ENCODE measurements at places on chromosomes 6 and 20.

DNA sequence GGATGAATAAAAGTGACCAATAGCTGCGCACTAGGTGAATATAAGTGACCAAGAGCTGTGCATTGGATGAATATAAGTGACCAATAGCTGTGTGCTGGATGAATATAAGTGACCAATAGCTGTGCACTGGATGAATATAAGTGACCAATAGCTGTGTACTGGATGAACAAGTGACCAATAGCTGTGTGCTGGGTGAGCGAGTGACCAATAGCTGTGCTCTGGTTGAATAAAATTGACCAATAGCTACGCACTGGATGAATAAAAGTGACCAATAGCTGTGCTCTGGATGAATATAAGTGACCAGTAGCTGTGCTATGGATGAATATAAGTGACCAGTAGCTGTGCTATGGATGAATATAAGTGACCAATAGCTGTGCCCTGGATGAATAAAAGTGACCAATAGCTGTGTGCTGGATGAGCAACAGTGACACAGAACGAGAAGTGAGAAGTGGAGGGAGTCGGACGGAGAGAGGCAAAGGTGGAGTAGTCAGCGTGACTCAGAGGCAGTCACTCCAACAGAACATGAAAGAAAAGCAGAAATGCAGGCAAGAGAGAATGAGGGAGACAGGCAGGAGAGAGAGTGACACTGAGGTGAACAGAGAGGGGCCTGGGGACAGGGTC is 38.5 kb downstream of the RBM38 start:
- no peak for DNase-seq

GRCh38 chr20:44069203-44070011 is 117.6 kb downstream of the JPH2 start:
- no peak for DNase-seq

- no peak for DNase-seq
These were observed 24.6 kb downstream of the SLCO4A1 start for GRCh38 chr20:62666736-62667529.

- no peak for DNase-seq
These were observed 287.3 kb downstream of the ZNF217 start for GRCh38 chr20:53306192-53306805.

DNA sequence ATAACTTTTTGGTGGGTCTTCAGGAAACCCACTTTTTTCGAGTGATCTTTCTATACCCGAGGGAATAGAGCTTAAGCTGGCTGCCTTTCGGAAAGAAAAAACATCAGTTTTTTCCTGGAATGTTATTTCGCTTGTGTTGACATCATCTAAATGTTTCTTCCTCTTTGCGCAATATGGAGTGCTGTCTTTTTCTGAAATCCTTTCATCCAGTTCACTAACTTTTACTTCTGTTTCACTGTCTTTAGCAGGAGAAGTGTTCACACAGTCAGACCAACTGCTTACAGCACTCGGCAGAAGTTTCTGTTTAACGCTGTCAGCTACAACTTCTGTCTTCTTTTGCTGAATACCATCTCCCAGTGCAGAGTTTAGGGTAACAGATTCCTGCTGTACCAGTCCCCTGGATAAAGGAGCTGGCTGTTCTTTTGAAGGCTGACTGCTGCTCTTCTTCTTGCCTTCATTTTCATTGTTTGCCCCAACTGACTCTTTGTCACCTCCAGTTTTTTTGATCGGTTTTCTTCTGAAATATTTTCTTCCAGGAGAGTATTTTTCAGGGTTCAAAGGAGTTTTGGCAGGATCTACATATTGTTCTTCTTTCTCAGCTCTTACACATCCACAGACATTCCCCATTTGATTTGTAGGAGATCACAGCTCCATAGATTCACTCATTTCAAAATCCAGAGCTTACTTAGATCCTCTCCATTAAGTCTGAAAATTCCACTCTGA is 50.0 kb upstream of the DST start:
- DNase-seq, result no peak

GRCh38 chr6:170596426-170596825 is 12.0 kb upstream of the PDCD2 start:
- no peak for DNase-seq

GRCh38 chr6:24574809-24575208 is 71.2 kb downstream of the KIAA0319 start:
- DNase-seq, result no peak

DNA sequence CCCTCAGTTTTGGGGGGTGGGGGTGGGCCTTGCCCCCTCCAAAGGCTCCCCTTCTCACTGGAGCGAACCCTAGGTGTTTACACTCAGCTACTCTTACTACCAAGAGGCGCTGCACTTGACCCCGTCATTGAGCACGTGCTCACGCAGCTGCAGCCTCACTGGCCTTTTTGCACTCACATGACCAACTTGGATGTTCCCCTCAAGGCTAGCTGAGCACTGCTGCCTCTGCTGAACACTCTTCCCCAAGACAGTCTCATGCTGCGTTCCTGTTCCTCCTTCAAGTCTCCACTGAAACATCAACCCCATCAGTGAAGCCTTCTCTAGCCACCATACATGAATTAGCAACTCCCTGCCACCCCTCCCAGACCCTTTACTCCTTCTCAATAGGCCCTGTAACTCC is 4.0 kb downstream of the SOD2 start:
- DNase-seq, result no peak

DNA sequence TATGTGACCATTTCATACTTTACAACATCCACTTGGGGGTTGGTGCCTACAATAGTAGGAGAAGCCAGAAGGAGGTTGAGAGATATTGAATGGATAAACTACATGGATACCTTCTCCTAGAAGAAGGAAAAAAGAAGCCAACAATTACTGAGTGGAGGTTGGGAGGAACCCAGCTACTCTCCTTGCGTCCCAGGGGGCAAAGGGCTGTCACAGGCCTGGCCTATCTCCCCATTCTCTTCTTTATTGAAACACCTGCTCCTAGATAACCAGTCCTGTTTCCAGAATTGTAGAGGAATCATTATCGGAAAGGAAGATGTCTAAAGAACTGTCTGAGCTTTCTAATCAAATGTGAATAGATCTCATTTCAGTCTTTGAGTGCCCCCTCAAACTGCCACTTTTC is 115.1 kb downstream of the MAP7 start:
- DNase-seq, result no peak

DNA sequence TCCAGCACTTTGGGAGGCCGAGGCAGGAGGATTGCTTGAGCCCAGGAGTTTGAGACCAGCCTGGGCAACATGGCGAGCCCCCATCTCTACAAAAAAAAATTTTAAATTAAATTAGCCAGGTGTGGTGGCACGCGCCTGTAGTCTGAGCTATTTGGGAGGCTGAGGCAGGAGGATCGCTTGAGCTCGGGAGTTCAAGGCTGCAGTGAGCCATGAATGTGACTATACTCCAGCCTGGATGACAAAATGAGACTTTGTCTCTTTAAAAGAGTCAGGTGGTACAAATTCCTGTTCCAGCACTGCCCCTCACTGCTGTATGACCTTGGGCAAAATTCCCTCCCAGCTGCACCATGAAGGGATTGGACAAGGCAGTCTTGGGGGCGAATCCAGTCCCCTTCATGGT is 28.5 kb downstream of the AHCY start:
- no peak for DNase-seq

DNA sequence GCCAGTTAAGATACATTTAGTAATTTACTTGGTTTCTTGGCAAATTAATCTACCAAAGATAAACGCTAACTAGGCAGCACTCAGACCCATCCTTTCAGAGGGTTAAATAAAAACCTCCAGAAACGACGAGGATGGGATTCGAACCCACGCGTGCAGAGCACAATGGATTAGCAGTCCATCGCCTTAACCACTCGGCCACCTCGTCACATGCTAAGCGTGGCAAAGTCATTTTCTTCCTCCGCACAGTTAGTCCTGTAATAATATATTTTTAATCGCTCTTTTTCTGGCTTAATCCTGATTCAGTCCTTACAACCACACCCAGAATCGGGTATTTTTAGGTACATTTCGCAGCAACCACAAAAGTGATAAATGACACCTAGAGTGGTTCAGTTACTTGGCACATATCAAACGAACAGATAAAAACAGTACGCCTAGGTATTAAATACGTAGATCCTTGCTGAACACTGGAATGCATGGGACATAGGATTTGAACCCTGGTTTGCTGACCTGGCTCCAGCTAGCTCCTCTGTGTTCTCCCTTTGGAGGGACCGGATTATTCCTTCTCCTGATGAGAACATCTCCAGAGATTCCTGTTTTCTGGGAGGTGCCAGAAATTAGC is 71.6 kb downstream of the GPX5 start:
- no peak for DNase-seq

DNA sequence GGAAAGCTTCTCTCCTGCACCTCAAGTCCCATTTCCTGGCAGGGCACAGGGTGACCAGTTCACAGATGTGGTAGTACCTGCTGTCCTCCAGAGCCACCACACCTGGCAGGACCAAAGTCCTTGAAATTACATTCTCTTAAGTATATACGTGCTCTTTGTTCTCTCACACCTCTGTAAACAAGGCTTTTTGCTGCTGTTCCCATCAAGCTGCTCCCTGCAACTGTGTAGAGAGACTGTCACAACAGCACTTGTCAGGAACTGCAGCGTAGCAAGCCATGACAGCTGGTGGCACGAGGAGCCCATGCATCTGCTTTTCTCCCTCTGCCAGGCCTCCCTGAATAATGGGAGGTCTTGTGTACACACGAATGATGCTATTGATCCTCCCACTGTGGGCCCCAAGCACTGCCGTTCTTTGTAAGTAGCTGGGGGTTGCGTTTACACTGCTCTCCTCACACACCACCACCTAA is 431.8 kb downstream of the CD83 start:
- DNase-seq, result no peak

DNA sequence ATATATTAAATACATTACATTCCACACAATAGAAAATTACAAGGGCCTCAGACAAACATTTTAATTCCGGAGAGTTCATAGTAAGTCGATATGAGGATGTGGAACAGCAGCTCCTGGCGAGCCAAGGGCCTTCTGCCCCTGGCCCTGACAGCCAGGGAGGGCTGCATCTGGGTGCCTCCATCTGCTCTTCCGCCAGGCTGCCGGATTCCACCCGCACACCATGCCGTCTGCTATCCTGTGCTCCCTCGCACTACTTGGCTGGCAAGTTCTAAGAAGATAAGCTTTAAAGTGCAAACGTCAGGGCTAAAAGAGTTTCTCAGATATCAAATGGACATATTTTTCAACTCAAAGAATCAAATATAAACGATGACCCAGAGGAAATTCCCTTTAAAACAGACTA is 656.3 kb upstream of the NOX3 start:
- no peak for DNase-seq

- no peak for DNase-seq
These were observed 1.5 kb downstream of the RBM38 start for GRCh38 chr20:57392512-57393271.

- DNase-seq, result no peak
These were observed 223.3 kb downstream of the TMEM242 start for GRCh38 chr6:157099912-157100593.

GRCh38 chr6:118586746-118587485 is 38.8 kb downstream of the PLN start:
- DNase-seq, result no peak

GRCh38 chr6:168167431-168168315 is 88.7 kb upstream of the FRMD1 start:
- no peak for DNase-seq

- no peak for DNase-seq
These were observed 3.8 kb upstream of the ENTPD6 start for GRCh38 chr20:25191689-25192088.

GRCh38 chr6:25981568-25982263 is 19.1 kb downstream of the TRIM38 start:
- DNase-seq, result no peak

GRCh38 chr6:17957086-17957485 is 30.3 kb downstream of the KIF13A start:
- no peak for DNase-seq

- DNase-seq, result no peak
These were observed 84.4 kb downstream of the CRYBG1 start for GRCh38 chr6:106444777-106445507.

- DNase-seq, result no peak
These were observed 590.3 kb upstream of the CITED2 start for GRCh38 chr6:139964737-139965136.

DNA sequence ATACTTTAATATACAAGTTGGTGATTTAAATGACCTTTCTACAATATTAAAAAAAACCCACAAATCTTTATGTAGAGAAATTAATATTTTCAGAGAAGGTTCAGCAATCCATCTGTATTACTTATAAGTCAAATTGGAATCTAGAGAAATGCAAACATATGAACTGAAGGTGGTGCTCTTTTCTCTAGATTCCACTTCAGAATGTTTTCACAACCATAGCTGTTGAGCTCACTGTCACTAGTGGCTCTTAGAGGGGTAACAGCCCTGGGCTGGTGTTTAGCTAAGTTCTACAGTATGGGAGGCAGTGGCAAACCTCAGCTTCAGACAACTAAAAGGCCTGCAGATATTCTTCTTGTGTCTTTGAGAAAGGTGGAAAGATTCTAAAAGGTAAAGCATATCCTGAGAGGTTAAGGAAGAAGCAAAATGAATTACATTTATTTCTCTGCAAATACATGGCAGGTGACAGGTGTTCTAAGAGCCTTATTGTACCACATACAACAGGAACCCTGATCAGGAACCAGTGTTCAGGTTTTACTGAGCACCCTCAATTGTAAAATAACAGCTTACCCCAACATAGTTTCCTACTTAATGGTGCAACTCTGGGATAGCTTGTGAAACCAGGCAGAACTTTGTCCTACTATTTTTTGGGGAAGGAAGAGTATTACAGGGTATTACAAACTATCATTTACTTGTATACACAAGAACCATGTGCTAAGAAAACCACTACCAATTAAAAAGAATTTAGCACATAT is 56.6 kb upstream of the SAMHD1 start:
- no peak for DNase-seq

DNA sequence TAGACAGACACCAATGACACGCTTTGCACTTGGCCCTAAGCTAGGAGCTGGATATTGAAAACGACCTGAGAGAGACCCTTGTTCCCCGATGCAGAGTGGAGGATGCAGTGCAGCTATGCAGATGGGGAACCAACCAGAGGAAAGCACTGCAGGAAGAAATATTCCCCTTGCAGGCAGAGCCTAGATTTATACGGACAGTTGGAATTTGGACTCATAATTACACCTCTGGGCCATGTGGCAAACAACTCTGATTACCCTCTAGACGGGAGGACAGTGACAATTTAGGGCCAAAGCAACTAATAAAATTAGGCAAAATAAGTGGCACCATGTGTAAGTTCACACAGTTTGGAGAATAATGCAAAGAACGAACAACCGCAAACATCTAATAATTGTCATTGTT is 12.3 kb downstream of the PMEPA1 start:
- DNase-seq, result no peak

GRCh38 chr6:6760002-6760401 is 171.5 kb downstream of the LY86 start:
- DNase-seq, result no peak

- DNase-seq, result no peak
These were observed 44.7 kb downstream of the MBOAT1 start for GRCh38 chr6:20167601-20168000.

DNA sequence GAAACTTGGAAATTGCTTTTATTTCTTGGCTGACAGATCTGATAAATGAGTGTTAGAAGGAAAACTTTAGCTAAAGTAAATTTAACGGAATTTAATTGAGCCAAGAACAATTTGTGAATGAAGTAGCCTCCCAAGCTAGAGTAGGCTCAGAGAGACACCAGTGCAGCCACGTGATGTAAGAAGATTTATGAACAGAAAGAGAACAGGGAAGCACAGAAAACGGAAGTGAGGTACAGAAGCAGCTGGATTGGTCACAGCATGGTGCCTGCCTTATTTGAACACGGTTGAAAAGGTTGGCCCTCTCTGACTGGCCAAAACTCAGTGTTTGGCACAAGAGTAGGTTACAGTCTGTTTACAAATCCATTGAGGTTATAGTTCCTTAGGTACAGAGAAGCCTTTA is 29.5 kb upstream of the IFNGR1 start:
- DNase-seq, result no peak

Data from right renal cortex interstitium (tissue), 3 donors.